ENCODE measurements at places on chromosomes 2 and 18.

DNA sequence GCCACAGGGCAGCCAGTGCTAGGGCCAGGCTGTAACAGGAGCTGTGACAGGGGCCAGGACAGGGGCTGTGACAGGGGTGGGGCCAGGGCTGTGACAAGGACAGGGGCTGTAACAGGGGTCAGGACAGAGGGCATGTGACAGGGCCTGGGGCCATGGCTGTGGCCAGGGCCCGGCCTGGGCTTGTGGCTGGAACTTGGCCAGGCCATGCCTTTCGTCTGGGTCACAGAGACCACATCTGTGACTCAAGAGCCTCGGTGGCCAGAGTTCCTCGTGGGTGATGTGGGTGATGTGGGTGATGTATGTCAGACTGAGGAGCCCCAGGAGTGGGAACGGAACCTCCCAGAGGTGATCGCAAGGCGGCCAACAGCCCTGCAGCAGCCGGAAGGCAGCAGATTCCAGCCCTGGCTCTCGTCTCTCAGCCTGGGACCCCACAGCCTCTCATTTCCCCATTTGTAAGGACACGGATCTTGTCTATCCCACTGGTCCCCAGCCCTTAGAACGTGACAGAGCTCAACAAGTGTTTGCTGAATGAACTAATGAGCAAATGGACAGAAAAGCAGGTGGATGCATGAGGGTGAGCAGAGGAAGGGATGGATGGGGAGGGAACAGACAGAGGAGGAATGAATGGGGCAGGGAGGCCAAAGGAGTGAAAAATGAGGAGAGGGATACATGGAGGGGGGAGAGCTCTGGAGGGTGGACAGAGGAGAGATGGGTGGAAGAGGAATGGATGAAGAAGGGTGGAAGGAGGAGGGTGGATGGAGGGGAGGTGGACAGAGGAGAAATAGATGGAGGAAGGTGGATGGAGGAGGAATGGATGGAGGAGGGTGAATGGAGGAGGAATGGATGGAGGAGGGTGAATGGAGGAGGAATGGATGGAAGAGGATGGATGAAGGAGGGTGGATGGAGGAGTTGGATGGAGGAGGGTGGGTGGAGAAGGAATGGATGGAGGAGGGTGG lies 17.3 kb downstream of the ESPNL start:
- peak; percentile 48 for DNase-seq

DNA sequence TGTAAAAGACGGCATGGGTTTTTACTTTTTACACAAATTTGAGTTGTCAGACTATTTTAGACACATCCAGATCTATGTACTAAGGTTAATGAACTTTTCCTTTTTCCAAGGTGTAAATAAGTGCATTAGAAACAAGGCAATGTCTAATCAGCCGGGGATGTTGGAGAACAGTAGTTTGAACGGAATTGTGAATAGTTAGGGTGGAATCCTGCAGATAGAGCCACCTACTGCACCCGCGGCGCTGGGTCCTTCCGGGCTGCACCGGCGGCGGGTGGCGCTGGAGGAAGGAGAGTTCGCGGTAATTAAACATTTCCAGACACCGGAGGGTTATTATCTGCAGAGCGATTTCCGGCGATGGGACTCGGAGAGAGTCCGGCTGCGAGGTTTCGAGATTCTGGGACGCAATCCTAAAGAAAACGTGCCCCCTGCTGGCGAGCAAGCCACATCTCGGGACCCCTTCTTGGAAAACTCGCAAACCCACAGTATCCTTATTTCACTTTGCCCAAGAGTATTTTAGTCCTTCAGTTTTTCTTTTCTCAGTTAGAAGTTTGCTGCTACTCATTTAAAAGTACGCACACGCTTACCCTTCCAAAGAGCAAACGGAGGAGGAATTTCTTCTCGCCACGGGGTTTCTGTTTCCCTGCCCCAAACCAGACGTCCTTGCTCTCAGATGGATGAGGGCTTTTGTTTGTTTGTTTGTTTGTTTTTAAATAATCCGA lies 4.5 kb upstream of the OSR1 start:
- peak; percentile 24 for DNase-seq

DNA sequence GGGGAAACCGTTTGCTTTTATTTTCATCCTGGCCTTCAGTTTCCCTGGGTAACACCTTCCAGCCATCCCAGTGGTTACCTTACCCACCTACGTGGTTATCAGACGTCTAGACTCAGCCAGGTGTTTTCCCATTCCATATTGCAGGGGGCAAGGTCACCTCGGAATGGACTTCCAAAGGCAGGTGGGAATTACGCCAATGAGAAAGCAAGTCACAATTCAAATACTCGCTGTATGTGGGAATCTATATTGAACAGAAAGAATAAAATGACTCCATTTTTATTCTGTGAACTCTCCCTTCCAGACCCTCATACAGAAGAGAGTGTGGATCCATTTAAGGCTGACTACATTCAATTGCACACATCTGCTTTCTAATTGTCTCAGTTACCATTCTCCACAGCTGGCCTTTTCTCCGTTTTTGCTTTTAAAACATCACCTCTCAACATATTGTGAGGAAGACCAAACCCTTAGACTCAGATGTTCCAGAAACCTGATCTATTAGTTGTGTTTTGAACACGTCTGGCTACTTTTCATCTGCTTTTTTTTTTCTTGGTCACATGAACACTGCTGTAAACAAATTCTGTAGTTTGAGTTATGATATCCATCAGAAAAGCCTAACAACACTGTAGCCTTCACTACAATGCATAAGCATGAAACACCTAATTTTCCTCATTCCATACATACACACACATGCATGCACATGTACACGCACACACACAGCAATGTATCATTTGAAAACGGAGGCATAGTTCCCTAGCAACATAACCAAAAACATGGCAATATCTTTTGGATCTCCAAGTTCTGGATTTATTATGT lies 59.8 kb downstream of the BCL2 start:
- no peak for DNase-seq

GRCh38 chr18:34358923-34359322 lies 134.2 kb upstream of the NOL4 start:
- DNase-seq, result no peak

GRCh38 chr2:196380575-196380974 lies 209.2 kb upstream of the STK17B start:
- no peak for DNase-seq

DNA sequence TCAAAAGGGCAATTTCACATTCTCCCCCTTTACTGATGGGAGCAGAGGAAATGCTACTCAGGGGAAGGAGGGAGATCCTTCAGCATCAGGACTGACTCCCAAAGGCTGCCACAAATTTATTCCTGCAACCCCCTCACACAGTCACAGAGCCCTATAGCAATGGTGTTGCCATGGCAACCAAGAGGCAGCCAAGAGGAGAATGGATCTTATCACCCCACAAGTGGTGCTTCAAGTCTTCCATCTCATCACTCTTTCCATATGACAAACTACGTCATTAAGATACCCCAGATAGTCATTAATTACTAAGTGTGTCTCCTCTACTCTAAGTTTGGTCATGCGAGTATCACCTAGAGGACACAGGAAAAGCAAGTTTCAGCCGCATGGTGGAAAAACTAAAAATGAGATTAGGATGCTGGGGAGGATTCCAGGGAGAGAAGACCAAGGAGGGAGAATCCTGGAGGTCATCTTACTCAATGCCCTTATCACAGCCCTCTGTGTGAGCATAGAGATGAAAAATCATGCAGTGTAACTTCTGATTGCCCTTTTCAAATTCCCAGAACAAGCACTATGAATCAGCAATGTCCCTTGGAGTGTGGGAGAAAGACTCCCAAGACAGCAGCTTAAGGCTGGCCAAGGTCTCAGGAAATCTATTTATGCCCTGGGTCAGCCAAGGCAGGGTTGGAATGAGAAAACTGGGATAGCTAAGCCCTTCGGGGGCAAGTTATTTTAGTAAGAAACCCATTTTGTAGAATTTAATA lies 885.7 kb upstream of the KLHL29 start:
- DNase-seq, result no peak

- no peak for DNase-seq
Measured at GRCh38 chr2:171244466-171244969, 83.8 kb upstream of the TLK1 start.

- DNase-seq, result no peak
Measured at GRCh38 chr2:138559641-138560040, 58.1 kb downstream of the SPOPL start.

- no peak for DNase-seq
Measured at GRCh38 chr2:37775908-37776250, 104.4 kb upstream of the CDC42EP3 start.

DNA sequence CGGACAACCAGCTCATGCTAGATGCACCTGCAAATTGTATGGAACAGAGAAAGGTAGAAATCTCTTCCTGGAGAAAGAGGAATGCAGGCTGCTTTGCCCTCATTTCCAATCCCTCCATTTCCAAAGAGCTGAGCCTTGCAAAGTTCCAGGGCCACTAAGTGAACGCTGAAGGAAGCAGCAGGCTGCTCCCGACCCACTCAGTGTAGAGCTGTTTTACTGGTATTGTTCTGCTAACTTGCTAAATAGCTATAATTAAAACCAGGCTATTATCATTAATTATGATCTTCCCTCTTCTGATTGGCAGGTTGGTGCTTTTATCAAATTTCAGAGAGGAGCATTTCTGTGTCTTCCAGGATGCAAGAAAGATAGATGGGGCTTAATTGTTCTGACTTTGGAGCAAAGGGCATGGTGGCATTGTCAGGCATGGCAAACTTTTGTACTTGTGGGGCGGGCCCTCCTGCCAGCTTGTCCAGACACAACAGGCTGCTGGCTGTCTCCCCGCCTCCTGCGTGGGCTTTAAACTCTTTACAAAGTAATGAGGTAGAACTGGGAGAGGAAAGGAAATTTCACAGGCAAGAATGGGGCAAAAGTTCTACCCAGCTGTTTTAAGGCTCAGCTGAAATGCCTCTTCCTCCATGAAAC lies 40.2 kb downstream of the ALK start:
- no peak for DNase-seq

DNA sequence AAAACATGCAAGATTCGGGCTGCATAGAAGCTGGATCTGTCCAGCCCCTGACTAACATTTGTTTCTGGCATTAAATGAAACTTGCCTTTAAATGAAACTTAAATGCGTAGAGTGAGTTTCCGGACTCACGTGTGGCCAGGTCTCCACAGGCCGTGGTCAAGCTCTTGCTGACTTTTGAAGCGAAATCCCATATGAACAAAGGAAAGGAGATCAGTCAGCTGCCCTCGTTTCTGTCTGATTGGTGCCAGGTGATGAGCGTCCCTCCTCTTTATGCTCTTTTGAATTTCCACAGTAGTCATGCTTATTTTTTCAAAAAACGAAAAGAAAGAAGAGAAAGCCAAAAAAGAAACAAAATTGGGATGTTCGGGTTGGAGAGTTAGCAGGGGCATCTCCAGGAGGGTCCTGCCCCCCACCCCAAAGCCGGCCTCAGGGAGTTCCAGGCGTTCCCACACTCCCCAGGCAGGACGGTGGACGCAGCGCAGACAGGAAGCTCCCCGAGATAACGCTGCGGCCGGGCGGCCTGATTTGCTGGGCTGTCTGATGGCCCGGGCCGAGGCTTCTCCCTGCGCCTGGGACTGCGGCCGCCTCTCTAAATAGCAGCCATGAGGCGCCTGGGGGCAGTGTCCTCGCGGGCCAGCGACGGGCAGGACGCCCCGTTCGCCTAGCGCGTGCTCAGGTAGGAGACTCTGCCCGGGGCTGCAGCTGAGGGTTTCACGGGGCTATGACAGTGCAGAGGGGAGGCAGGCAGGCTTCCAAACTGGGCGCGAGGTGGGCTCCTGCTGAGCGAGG lies at the start of gene COLEC11:
Gene COLEC11 (plus strand): TSS at position 620 of the 789 bp plus-strand sequence. CDS start 9,229 bp downstream, outside the sequence.
- DNase-seq, result no peak
